ENCODE measurements at places on chromosomes 1 and 21.

DNA sequence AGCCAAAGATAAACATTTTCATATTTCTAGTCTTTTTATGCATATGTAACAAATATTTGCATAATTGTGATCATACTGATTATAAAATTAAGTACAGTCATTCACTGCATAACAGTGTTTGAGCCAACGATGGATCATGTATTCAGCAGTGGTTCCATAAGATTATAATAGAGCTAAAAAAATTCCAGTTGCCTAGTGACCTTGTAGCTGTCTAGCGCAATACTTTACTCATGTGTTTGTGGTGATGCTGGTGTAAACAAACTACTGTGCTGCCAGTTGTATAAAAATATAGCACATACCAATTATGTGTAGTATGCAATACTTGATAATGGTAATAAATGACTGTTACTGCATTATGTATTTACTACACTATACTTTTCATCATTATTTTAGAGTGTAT lies 2.1 kb upstream of the S100A10 start:
- DNase-seq, result no peak

- DNase-seq, result no peak
Observed at GRCh38 chr1:169475806-169476387, 9.8 kb downstream of the SLC19A2 start.

DNA sequence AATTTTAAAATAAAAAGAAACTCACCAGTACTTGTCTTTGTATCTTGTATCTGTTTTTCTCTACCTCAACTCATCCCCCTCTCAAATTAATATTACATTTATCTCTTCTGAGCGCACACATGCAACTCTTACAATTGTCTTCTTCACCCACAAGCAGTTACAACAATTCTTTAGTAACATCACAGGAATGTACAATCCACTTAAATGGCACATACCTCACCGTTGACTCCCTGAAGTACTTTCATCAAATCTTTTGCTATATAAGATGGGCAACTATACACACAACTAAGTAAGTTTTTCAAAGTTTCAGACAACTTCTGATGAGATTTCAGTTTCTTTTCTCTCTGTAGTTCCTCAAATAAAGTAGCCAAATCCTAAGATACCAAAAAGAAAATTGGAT lies 28.3 kb downstream of the HEATR1 start:
- no peak for DNase-seq

DNA sequence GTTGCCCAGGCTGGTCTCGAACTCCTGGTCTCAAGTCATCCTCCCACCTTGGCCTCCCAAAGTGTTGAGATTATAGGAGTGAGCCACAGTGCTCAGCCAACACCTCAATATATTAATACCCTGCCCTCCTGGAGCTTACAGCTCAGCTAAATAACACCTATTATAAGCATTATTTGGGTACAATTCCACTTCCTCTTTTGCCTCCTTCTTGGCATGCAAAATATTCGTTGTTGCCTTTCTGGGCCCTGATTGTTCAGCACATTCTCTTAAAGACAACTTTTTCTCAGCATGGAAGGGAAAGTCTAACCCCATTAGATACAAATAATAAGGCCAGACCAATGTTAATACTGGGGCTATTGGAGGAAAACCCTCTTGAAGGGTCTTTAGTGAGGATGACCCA lies 2.8 kb downstream of the PAQR7 start:
- no peak for DNase-seq

GRCh38 chr1:116737855-116738321 lies 16.3 kb upstream of the CD2 start:
- DNase-seq, result no peak

DNA sequence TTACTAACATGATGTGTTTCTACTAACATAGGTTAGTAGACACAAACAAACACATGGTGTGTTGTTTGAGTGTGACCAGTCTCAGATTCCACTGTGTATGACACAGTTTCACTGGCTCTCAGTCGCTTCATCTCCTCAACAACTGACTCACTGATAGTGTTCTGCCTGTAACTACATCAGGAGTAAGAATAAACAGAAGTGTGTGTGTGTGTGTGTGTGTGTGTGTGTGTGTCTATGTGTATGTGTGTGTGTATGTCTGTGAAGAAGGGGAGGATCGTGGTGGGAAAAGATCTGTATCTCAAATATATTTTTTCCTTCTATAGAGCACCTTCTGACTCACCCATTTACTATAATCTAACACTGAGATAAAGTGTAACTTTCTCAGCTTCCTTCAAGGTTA lies 391.0 kb downstream of the PTPRC start:
- DNase-seq, result no peak

DNA sequence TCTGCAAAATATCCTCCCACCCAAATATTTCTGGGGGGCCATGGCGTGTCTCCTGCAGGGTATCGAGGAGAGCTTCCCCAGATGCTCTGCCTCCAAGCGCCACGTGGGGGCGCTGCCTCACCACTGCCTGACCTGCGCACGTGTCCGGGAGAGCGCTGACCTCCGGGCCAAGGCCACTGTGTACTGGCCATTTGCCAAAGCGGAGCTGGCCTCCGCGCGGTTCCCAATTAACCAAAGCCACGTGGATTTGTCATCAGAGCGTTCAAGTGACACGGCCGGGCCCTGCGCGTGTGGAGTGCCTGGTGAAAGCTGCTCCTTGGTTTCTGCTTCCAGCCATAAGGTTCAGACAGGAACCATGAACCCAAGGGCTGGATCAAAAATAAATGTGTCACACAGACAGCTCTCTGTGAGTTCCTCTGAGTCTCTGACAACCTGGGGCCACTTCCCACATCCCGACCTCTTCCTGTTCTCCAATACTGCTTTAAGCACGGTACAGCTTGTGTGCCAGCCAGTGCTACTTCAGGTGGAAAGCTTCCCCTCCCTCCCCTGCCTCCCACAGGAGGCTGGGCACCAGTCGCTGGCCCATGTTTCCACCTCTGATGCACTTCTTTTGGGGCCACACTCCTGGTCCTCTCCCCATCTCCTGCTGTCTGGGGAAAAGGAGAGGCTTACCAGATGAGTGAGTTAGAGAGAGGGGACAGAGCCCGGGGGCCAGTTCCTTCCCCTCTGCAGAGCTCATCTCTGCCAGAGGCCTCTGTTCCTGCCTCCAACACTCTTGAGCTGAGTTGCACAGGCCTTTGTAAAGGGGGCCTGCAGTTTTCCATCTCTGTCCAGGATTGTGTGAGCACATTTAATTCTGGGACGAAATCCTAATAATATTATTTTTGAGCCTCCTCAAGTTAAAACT lies 26.1 kb downstream of the ZP4 start:
- peak; percentile 84 for DNase-seq

GRCh38 chr1:57418971-57419370 lies 4.9 kb downstream of the DAB1 start:
- DNase-seq, result no peak

DNA sequence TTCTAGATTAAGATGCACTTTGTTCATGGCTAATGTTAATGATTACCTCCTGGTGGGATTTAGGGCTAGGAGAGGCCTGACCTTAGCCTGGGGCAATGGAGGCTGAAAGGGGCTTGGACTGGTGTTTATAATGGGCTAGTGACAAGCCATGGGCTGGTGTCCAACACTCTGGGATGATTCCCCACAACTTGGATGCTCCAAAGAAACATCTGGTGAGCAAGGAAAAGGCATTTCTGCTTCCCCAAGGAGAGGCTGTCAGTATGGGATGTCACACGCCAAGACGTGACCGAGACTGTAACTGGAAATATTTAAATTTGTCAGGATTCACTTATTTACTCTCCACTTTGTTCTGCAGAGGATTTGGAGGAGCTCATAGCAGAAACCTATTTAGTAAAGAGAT lies 45.2 kb downstream of the PTPRU start:
- no peak for DNase-seq

DNA sequence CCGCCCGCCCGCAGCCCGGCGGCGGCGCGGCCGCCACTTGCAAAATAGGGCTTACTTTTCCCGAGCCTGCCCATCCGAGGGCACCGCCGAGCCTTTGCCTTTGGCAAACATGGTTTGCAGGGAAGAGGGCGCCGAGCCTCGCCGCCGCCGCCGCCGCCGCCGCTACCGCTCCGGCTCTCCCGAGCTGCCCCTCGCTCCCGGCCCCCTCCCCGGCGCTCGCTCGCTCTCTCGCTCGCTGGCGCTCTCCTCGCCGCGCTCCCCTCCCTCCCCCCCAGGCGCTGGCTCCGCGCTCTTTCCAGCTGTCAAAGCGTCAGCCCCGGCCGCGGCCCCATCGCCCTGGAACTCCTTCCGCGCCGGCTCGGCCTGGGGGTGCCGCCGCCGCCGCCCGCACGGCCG lies 298 bp downstream of the SSBP3 start:
- DNase-seq, result no peak

GRCh38 chr1:246479061-246479460 lies 28.0 kb downstream of the SMYD3 start:
- no peak for DNase-seq

- no peak for DNase-seq
Observed at GRCh38 chr1:93905051-93905450, 4.2 kb downstream of the GCLM start.

- DNase-seq, result no peak
Observed at GRCh38 chr1:1753607-1754005, 24.7 kb downstream of the NADK start.

- no peak for DNase-seq
Observed at GRCh38 chr1:230340526-230341161, 85.5 kb downstream of the PGBD5 start.

- no peak for DNase-seq
Observed at GRCh38 chr21:33027401-33028286, 1.9 kb downstream of the OLIG2 start.

DNA sequence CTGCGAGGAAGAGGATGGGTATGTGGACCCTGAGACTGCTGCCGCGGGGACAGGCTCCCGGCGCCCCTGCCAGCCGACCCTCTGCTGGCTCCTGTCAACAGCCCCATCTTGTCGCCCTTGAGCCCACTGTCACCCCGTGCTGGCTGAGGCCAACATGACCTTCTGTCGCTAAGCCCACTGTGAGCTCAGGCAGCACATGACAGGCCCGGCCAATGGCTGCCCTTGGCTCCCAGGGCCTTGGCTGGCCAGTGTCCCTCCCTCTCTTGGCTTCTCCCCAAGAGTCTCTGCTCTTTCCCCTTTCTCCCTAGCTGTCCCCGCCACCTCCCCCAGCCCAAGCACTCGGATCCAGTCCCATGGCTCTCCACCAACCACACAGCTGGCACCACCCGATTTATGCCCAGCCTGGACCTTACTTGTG lies 3.5 kb downstream of the PEX10 start:
- DNase-seq, result no peak

DNA sequence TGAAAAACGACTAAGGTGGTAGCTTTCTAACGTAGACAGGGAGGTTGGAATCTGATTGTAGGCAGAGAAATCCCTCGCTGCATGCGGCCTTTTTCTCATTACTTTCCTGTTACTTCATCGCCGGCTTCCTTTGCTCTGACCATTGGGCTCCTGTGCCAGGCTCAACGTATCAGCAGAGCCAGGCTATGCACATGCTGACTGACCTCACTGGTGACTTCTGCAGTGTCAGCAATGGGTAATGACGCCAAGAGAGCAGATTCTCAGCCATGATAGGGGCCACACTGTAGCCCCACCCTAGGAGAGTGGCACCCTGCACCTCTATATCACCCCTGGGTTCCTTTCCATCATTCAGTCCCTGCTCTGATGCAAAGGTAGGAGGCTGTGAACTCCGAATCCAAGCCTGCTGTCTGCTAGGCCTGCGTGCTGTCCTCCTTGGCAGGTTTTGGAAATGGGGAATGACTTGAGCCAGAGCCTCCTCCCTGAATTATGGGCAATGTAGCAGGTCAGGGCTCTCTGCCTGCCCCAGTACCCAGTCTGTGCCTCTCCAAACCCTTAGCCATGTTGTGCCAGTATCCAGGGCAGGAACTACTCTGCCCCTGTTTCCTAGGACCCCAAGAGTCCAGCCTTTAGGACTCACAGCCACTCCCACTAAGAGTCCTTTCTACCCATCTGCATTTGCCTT lies 11.4 kb downstream of the PPFIA4 start:
- no peak for DNase-seq

DNA sequence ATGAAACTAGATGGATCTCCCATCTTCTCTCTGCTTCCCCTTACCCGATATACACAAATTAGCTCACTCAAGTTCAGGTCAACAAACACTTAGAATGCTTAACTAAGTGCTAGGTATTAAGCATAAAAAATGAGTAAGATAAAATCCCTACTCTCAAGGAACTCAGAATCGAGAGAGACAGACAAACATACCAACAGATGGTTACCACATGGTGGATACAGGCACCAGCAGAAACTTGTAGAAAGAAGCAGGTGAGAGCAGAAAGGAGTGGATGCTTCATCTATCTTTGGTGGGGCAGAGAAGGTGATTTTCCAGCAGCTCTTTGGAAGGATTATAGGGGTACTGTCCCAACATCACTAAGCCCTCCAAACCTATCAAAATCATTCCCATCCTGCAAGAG lies 32.2 kb downstream of the C8B start:
- DNase-seq, result no peak

DNA sequence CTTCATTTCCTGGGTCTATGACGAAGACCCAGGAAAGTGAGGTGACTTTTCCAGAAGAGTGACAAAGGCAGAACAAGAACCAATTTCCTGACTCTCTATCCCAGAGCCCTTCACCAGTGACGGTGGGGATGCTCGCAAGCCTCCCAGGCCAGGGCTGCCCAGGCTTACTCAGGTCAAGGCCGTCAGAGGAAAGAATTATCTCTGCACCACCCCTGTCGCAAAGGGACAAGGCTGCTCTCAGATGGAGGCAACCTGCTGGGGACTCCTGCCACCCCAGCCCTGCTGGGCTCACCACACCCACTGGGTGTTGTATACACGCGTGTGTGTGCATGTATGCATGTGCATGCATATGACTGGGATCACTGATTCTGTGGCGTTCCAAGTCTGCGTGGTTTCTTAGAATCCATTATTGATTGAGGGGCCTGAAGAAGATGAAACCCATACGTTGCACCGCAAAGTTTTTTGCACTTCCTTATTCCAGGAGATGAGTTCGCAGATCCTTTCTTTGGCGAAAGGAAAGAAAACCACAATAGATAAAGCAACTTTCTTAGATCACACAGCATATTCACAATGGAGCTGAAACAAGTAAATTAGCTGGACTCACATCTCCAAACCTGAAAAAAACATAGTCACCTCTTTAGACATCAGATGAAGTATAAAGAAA lies 255.8 kb downstream of the RHOU start:
- no peak for DNase-seq

GRCh38 chr1:210568631-210569030 lies 239.9 kb downstream of the HHAT start:
- no peak for DNase-seq

DNA sequence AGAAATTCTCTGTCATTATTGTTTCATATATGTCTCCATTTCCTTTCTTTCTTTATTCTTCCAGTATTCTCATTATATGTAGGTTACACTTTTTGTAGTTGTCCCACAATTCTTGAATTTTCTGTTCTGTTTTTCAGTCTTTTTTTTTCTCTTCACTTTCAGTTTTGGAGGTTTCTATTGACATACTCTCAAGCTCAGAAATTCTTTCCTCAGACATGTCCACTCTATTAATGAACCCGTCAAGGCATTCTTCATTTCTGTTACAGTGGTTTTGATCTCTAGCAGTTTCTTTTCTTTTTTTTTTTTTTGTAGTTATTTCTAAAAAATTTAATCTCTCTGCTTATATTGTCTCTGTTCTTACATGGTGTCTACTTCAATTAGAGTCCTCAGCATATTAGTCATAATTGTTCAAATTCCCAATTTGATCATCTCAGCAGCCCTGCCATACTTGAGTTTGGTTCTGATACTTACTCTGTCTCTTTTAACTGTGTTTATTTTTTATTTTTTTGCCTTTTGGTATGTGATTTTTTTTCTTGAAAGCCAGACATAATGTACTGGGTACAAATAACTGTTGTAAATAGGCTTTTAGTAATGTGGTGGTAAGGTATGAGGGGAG lies 49.5 kb upstream of the KCNK2 start:
- no peak for DNase-seq

- DNase-seq, result no peak
Observed at GRCh38 chr1:172394141-172394751, 26.2 kb upstream of the C1orf105 start.
